ENCODE measurements at places on chromosomes 3 and 15. TPM values are rescaled to one million over a fixed set of nuclear protein-coding genes. Genes with fewer than 3 reads are reported as not detected.

GRCh38 chr15:37101980-37102304 is 1.6 kb upstream of the MEIS2 start:
- no peak for DNase-seq

- no peak for DNase-seq
These were observed 10.8 kb downstream of the NEK10 start for GRCh38 chr3:27358372-27358771.

DNA sequence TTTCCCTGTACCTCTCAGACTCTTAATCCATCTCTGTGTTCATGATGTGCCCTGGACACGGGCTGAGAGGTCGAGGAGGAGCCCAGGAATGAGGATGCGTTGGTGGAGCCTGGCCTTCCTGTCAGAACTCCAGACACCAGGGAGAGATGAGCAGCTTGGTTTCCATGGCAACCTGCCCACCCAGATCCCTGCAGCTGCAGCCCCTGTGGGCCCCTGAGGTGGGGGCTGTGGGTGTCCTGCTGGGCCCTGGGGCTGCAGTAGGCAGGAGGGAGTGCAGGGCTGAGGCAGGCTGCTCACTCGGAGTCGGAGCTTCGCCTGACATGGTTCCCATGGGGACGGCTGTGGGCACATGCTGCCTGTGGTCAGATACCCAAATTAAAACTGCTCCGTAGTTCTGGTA is 7.7 kb upstream of the SCN10A start:
- no peak for DNase-seq

DNA sequence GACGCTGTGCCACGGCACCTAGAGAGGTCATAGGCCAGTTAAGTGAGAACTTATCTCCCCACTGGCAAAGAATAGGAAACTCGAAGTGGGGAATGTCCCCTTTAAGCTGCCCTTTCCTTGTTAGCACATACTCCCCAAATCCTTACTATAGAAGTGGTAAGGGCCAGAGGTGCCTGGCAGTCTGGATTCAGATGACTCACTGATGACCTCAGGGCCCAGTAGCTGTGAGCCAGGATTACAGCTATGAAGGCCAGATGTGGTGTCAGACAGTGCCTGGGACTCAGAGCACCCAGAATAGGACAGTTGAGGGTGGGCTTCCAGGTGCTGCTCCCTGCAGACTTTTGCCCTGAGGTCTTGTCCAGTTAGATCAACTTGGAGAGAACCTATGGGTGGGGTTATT is 37.7 kb downstream of the PDIA5 start:
- DNase-seq = peak; percentile 26

GRCh38 chr3:130712718-130713423 is 33.8 kb downstream of the PIK3R4 start:
- no peak for DNase-seq

GRCh38 chr3:23439080-23439479 is 236.0 kb downstream of the UBE2E2 start:
- DNase-seq = no peak

GRCh38 chr3:100103558-100104441 is 10.5 kb downstream of the FILIP1L start:
- no peak for DNase-seq

DNA sequence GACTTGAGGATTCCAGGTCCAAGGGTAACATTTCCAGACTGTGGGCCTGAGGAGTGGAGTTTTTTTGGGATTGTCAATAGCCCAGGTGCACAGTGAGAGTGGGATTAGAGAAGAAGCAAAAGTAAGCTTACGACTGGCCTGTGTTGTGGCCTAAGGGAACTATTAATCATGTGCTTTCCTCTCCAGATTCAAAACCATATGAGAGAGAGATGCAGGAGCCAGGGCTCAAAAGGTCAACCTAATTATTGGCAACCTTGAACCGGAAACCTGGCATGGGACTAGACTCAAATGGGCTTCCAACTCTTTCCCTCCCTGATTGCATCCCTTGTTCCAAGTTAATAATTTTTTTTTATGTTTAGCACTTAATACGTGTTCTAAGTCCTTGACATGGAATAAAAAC is 242.1 kb upstream of the THRB start:
- no peak for DNase-seq

DNA sequence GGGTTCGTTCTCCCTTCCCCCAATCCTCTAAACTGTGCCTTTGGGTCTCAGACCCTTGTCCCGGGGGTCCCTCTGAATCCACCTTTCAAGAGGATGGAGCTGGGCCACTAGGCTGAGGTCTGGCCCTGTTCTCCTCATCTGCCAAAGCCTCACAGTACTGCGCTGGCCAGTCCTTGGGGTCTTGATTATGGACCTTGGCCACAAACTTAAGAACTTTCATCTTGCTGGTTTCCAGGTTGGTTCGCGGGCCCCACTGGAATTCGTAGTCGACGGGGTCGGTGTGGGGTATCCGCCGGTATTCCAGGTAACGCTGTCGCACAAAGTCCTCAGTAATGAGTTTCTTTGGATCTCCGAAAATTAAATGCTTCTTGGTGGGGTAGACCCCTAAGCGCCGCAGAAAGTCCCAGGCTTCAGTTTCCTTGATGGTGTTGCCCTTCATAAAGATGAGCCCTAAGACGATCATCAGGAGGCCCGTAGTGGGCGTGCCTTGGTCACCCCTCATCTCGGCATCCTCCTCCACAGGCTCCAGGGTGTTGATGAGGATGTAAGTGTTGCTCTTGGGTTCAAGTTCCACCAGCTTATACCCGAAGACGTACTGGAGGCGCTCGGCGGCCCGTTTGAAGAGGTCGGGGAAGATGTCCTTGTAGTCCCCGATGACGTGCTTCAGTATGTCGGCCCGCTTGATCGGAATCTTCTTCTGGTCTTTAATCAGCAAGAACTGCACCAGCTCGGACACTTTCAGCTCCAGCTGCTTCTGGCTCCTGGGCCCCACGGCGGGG is 727 bp downstream of the NSMCE3 start:
- DNase-seq = peak; percentile 53

GRCh38 chr15:80953953-80954778 is 35.5 kb downstream of the MESD start:
- peak; percentile 30 for DNase-seq

GRCh38 chr3:71253169-71253568 is 330.4 kb downstream of the FOXP1 start:
- no peak for DNase-seq

GRCh38 chr15:58475573-58476524 is 44.1 kb downstream of the LIPC start:
- DNase-seq = no peak

DNA sequence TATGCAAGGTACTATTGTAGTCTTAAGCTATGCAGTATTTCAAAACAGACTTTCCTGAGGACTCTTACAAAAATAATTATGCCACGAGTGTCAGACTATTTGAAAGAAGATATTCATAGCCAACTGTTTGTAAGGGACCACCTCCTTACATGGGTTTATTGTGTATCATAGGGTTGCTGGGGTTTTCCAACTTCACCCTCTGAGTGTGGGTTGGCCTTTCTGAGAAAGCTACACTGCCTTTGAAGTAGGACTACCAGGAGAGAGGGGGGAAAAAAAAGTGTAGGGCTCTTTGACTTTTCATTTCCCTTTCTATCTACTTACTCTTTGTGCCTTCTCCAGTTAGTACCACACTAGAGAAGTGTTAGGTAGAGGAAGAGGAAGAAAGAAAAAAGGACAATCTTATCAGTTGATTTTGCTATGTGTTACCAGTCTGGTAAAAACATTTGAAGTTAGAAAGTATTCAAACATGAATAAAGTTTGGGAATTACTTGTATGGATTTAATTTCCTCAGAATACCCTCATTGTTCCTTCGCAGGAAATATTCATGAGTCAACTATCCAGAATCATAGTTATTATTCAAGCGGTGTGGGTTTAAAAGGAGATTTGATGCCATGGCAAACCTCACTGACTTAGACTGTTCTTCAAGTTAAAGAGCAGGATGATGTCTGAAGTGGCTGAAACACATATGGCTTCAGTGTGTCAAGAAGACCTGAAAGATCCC is 329.3 kb upstream of the THBS1 start:
- no peak for DNase-seq

DNA sequence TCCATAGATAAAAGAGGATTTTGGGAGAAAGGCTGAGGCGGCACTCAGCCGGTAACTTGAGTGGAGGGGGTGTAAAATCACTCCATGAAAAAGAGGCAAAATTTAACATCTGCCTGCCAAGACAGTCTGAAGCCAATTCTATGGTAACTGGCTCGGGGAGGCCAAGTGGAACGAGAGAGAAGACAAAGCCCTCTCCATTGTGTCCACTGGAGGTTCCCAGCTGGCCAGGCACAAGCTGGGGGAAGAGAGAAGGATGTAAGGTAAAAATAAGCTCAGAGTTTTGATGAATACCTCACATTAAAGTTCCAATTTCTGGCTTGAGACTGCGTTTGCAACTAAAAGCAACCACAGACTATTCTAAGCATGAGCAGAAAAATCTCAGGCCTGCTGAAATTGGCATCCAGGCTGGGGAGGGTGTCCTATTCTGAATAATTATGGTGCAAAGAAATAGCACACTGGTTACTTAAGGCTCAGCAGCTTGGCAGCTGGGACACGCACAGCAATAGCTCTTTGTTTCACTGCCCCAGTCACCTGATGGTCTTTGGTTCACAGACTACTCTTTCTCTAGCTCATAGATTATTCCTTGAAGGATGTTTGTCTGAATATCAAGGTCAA is 48.8 kb downstream of the CHRD start:
- no peak for DNase-seq

The GOLGA8G gene
- 0.03 TPM for polyA plus RNA-seq

The NR2C2 gene
- 12.5 TPM for polyA plus RNA-seq

The NSUN3 gene
- 8.6 TPM for polyA plus RNA-seq

The NUP210 gene
- 25.7 TPM for polyA plus RNA-seq

The RARB gene
- polyA plus RNA-seq = 24.5 TPM

The ANAPC13 gene
- polyA plus RNA-seq = 51.2 TPM

Measured in A549 (cell line).